HS-5 (cell line): ENCODE measurements at places on chromosomes 7 and 10.

DNA sequence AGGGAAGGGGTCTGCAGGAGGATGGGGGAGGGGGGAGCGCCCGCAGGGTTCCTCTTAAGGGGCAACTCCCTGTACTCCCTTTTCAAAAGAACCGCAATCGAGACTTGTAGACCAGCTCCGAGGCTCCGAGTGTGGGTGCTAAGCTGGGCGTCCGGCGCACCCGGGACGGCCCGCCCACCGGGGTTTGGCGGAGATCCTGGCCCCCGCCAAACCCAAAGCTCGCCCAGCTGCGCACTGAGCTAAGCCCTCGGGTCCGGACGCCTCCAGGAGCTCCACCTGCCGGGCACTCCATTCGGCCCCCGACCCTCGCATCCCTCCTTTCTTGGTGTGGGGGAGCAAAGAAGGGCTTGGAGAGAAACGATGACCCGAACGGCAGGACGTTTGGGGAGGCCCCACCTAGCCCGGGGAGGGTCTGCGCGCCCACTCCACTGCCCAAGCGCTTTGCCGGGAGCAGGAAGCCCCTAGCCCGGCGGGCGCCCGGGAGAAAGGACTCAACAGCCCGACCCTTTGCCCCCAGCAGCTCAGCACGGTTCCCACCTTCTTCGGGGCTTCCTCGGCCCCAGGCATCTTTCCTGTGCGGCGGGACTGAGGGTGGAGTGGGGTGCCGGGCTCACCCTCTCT lies 651 bp downstream of the AFAP1L2 start:
- no peak for DNase-seq

DNA sequence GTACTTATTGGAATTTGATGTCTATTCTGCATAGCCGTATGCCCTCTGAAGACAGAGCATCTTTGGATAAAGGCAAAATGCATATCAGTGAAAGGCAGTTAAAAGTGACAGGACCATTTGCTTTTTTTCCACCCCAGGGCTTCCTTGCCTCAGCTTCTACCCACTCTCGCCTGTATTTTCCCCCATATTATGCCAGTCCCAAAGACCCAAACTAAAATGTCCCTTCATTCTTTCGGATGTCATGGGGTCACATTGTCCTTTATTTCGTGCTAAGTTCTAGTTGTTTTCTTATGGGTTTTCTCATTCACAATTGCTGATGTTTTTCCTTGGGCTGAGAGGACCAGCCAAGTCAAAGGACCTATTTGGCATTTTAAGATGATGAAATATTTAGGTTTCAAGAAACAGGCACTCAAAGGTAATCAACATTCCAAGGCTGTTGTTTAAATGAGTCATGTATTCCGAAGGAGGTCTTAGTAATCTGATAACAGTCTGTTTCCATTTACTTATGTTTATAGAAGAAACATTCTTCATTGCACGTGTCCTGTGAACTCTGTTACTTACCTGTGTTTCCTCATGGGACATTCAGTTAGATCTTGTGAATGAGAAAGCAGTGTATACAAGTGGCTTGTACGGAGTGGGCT lies 74.1 kb downstream of the DNAH11 start:
- peak; percentile 95 for DNase-seq

DNA sequence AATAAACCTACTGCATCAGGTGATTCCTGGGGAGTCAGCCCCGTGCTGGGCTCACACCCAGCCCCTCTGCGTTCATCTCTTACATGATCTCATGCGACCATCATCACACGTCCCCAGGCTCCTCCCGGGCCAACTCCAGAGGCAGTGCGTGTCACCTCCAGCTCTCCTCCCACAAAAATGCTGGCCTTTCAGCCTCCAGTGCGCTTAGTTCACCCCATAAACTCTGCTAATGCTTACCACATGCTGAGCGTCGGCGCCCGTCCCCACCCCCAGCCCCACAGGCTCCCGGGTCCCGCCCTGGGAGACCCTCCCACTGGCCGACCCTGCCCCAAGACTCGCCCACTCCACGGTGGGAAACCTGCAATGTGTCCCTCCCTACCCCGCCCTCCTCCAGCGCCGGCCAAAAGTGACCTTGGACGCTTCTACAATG lies 816 bp upstream of the SDK1 start:
- no peak for DNase-seq

- no peak for DNase-seq
Observed at GRCh38 chr7:66698652-66699205, 41.8 kb upstream of the RABGEF1 start.

DNA sequence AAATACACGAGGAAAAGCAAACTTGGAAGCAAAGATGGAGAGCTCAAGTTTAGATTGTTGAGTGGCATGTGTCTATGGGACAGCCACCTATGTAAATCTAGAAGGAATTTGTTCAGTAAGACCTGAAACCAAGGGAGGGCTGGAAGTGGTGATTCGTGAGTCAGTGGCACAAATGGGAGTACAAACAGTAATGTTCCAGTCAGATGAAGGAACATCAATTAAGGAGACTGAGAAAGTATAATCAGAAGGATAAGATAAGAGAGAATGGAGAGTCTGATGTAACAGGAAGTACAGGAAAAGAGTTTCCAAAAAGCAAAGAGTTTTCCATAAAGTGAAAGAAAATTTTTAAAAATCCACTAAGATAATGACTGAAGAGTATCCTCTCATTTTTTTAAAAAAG lies 544.2 kb downstream of the KIF20B start:
- no peak for DNase-seq

DNA sequence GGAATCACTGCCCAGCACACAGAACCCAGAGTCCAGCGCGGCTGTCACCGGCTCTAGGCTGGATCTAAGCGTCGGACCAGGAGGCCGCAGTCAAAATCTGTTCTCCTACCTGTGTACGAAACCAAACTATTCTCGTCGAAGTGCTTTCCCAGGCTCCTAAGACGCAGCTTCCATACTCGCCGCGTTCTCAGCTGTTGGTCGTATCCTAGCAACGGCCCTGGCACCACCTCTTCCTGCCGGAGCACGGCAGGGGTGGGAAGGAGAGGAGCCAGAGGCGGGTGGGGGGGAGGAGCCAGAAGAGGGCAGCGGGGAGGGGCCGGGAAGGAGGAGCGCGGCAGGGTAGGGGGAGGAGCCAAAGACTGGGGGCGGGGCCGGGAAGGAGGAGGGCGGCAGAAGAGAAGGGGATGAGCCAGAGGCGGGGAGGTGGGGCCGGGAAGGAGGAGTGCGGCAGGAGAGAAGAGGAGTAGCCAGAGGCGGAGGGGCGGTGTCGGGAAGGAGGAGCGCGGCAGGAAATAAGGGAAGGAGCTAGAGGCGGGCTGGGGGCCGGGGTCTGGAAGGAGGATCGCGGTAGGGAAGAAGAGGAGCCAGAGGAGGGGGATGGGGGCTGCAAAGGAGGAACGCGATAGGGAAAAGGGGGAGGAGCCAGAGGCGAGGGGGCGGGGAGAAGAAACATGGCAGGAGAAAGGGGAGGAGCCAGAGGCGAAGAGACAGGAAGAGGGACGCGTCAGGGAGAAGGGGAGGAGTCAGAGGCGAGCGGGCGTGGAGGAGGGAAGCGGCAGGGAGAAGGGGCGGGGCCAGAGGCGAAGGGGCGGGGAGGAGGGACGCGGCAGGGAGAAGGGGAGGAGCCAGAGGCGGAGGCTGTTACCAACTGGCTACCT lies at the start of gene IQUB:
TSS of gene IQUB (minus strand) at position 213 of the 878 bp plus-strand sequence. CDS start 22,255 bp downstream, outside the sequence.
- no peak for DNase-seq

DNA sequence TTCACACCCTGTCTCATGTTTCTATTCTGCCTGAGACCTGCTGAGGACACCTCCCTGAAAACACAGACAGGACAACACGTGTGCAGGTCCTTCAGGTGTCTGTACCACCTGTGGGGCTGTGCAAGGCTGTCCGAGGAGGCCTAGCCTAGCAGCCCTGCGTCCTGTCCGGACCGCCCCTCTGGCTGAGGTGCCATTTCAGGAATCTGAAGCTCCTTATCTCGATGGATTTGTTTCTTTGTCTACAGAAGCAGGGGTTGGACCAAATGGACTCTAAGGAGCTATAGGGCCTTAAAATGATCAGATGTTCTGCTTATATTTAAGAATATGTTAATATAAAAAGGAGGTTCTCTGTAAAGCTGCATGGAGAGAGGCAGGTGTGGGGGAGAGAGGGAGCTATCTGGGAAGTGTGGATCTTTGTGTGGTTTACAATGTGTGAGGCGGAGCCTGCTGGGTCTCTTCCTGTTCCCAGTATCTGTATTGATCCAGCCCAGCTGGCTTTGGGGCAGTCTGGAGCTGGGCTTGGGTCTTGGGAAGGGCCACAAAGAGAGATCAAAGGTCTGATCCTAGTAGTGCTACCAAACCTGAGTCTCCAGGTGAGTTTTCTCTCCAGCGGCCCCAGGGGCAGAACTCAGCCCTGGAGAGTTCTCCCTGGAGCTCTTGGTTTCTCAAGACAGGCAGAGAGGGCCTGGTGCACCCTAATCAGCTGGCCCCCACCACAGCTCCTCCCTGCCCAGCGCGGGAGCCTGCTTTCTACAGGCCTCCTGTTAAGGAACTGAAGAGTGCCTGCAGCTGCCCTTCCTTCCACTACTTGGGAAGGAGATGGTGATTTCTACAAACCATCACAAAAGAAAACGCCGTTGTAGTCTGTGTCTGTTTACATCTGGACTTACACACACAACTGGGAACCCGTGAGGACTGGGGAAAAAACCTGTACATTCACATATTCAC lies 3.4 kb upstream of the MNX1 start:
- no peak for DNase-seq

GRCh38 chr10:62017491-62017870 lies 116.0 kb downstream of the ARID5B start:
- no peak for DNase-seq

GRCh38 chr10:7267142-7267541 lies 143.7 kb downstream of the SFMBT2 start:
- no peak for DNase-seq

- DNase-seq, result no peak
Observed at GRCh38 chr10:3807211-3807927, 22.4 kb upstream of the KLF6 start.

DNA sequence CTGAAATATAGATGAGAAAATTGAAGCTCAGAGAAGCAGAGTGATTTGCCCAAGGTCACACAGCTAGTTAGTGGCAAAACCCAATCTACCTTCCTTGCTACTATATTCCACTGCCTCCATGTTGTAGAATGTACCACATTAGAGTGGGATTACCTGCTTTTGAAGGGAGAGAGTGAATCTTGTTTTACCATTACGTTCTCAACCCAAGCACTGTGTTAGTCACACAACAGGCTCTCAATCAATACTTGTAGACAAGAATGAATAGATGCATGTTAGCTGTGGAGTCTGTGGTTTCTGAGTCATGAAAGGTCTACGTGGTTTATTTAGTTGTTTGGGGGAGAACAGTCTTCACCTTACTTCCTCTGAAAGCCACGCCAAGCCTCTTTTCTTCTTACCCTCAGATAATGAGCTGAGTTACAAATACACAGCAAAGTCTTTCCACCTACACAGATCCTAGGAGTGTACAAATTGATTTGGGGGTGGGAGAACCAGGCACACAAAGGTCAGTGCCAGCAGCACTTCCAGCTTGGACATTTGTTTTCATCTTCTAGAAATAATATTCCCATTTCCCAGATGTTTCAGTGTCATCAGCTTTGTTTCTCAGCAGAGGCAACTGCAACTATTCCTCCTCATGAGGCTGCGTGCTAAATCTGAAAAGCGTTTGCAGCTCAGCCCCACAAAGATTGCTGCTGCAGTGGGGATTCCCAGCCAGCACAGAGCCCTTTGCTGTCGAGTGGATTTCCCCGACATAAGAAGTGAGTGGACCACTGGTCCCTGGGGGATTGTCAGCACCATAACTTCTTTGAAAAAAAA lies 71.5 kb upstream of the ADO start:
- peak; percentile 34 for DNase-seq

- no peak for DNase-seq
Observed at GRCh38 chr7:148031019-148031418, 559.5 kb upstream of the C7orf33 start.

GRCh38 chr7:105153531-105153930 lies 139.5 kb downstream of the KMT2E start:
- DNase-seq, result no peak

GRCh38 chr10:131568866-131569265 lies 257.3 kb upstream of the TCERG1L start:
- DNase-seq, result no peak

GRCh38 chr10:24762966-24763623 lies 39.4 kb upstream of the ARHGAP21 start:
- DNase-seq, result peak; percentile 11

- no peak for DNase-seq
Observed at GRCh38 chr7:66265566-66265965, 60.4 kb downstream of the TPST1 start.

- no peak for DNase-seq
Observed at GRCh38 chr7:46537191-46537905, 616.3 kb upstream of the IGFBP3 start.

- no peak for DNase-seq
Observed at GRCh38 chr10:44287408-44287807, 97.5 kb downstream of the CXCL12 start.
